Hematopoietic multipotent progenitor cell (in vitro differentiated cells): ENCODE measurements at places on chromosomes 4 and X. TPM values are rescaled to one million over a fixed set of nuclear protein-coding genes. Genes with fewer than 3 reads are reported as not detected.

GRCh38 chr4:155609455-155610059, 57.1 kb upstream of the GUCY1A1 start:
- DNase-seq = no peak

GRCh38 chrX:118100091-118100490, 16.5 kb downstream of the KLHL13 start:
- no peak for DNase-seq

GRCh38 chr4:69907151-69907550, 23.7 kb upstream of the CSN1S1 start:
- DNase-seq = no peak

DMRTC1B gene
- total RNA-seq = 0.27 TPM

GRCh38 chr4:68907788-68908700, 43.6 kb downstream of the UGT2A3 start:
- no peak for DNase-seq

GRCh38 chr4:165707128-165707527, 165.9 kb upstream of the TLL1 start:
- DNase-seq = no peak

DNA sequence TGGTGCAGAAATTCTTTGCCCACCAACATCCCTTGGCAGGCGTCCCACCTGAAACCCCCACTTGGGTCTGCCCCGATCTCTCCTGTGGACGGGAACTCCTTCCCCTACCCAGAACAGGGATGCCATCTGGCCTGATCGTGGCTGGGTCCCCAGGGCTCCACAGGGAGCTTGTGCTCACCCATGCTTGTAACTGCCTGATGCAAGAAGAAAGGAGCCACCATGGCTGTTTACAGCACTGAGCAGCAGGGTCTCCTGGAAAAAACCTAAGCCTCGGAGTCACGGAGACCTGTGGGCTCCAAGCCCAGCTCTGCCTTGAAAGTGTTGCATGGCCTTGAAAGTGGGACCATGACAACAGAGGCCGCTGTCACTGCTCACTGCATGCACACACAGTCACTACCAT, 101.5 kb upstream of the AFAP1 start:
- DNase-seq = no peak

DNA sequence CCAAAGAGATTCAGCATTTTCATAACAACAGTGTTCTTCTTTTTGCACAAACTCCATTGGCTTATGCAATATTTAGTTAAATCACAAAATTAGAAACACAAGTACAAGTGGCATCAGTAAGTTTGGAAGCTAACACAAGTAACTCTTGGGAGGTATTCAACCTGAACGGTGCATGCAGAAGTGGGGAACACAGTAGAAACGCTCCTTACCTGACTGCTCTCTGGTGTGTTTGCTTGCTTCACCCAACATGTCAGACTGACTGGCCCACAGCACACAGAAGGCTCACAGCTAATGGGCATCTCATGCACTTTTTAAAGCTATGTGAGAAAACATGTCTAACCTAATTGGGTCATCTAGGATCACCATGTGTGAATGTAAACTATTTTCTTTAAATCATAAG, 133.6 kb downstream of the MAGEB17 start:
- DNase-seq = no peak

GRCh38 chrX:155068165-155068564, 2.8 kb downstream of the CMC4 start:
- DNase-seq = no peak

DNA sequence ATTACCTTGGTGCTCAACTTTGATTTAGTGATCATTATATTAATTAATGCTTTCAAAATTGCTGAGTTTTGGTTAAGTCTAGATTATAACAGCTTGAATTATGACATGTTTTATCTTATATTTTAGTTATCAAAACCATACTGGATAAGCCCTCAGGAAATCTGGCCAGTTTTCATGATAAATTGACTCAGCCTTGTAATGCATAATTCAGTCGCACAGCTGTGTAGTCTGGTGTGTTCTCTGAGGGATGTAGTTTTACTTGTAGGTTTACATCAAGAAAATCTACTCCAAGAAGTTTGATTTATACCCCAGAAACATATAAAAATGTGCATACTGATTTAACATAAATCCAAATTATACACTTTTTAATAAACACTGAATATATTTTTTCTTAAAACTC, 477.5 kb downstream of the SPRY1 start:
- no peak for DNase-seq

DNA sequence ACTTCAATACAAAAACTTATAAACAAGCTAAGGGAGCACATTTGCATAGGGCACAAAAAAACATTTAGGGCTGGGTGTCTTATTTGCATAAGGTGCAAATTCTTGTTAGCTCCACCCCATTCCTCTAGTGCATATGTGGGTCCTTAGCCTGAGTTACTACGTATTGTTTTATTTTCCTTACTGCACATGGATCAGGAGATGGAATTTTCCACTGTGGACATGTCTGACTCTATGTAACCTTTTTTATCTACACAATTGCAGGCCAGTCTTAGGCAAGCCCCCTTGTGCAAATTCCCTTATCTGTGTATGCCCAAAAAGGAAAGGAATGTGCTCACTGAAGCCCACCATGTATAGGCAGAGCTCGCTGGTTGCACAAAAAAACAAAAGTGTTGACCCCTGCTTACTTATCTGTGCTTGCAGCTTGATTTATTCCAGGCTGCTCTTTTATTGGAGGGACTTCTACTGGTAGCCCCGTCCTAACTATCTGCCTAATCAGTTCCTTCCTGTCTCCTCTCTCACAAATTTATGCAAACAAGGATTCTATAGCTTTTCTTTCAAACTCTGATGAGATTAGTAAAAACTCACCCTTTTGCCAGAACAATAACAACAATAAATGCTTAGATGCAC, 359.0 kb upstream of the MAGEB16 start:
- DNase-seq = no peak

- DNase-seq = no peak
Measured at GRCh38 chr4:141348573-141348972, 127.9 kb downstream of the ZNF330 start.

DNA sequence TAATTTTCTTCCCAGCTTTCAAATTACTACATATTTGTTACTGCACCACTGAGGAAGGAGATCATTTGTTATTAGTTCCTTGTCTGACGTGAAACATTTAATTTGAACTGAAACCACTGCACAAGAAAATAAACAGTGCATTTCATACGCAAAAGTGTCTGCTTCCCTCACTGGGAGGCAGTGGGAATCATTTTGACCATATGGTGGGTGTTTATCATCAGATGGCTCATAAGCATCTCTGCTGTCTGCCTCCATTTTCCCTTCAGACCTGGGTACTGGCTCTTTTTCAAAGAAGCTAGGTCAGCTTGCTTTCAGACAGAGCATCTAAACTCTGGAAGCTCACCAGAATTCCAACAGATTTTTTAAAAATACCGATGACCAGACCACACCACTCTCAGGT, 135.2 kb downstream of the PCDH19 start:
- no peak for DNase-seq

GRCh38 chr4:6264225-6264540, 5.5 kb upstream of the WFS1 start:
- peak; percentile 59 for DNase-seq

HS6ST2 gene
- total RNA-seq = under 0.01 TPM

DNA sequence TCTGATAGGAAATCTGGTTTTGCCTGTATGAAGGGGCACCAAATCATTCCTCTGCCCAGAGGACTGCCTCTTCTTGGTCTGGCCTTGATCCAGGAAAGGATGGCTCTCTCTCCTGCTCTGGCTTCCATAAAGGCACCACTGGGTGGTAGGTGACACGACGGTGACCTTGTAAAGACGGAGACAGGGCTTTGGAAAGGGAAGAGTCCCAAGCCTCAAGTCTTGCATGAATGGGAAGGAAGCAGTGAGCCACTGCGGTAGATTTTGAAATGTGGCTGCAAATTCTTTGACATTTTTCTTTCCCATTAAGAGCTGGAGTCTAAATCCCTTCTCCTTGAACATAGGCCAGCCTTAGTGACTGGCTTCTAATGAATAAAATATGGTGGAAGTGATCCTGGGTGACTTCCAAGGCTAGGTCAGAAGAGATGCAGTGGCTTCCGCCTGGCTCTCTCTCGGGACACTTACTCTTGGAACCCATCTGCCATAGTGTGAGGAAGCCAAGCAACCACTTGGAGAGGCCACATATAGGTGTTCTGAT, 347.4 kb downstream of the BCOR start:
- DNase-seq = no peak

GRCh38 chr4:151993521-151993920, 232.7 kb upstream of the GATB start:
- DNase-seq = no peak

DNA sequence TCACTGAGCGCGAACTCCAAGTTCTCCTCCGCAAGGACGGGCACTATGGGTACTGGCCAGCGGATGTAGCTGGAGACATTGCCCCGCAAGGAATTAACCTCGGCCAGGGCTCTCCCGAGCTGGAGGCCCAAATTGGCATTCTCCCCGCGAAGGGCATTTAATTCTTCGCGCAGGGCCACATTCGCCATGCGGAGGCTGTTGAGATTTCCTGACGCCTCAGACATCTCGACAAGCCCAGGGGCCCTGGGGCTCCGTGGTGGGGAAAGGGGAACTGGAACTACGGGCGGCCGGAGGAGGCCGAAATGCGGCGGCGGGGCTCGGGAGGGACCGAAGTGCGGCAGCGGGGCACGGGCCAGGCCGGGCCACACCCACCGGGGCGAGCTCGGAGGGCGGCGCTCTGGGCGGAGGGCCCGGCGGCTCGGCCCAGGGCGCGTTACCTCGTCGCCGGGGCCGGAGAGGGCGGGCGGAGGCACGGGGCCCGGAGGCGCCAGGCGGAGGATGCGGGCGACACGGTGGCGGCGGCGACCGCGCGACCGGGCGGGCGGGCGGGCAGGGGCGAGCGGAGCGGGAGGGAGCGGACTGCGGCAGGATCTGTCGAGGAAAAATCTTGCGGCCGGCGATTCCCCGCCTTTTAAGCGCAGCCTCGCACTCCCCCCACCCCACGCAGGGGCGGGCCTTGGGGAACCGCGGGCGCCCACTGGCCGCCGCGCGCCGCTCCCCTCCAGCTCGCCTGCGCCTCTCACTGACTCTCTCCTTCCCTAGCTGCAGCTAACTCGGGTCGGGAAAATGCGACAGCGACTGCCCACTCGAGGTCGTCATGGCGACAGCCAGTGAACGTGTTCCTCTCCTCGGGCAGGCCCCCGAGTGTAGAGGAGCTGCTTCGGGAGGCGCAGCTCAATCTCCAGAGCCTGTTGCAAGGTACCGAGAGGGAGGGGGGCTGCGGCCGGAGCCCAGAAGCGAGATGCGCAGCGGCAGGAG, at the start of gene RTL5:
Gene RTL5, minus strand, starts transcription at position 599 of the 978 bp plus-strand sequence.
- peak; percentile 66 for DNase-seq

GRCh38 chr4:68359508-68359907, 9.6 kb upstream of the YTHDC1 start:
- no peak for DNase-seq

NAP1L2 gene
- 2.4 TPM for total RNA-seq

MRPS18C gene
- 7.3 TPM for total RNA-seq

ARAP2 gene
- 11.0 TPM for total RNA-seq

DNA sequence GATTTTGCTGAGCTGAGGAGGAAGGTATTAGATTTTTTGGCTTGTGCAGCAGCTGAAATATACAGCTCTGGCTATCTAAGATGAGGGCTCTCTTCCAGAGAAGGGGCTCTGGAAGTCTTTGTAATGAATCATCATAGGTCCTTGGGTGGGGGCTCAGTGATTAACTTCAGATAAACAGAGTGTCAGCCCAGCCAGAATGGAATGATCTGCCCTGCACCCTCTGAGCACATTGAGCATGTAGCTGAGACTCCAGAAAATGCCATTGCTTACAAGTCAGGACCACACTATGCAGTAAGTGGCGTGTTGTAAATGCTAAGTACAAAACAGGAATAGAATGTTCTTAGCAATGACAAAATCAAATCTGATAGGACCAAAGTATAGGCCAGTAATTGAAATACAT, 836.0 kb downstream of the PDHA2 start:
- no peak for DNase-seq

ZNF182 gene
- total RNA-seq = 2.2 TPM

TEX11 gene
- not detected for total RNA-seq

TLR6 gene
- total RNA-seq = 4.3 TPM

TDO2 gene
- total RNA-seq = not detected

- DNase-seq = no peak
Measured at GRCh38 chr4:128249787-128250668, 37.6 kb downstream of the PGRMC2 start.

DNA sequence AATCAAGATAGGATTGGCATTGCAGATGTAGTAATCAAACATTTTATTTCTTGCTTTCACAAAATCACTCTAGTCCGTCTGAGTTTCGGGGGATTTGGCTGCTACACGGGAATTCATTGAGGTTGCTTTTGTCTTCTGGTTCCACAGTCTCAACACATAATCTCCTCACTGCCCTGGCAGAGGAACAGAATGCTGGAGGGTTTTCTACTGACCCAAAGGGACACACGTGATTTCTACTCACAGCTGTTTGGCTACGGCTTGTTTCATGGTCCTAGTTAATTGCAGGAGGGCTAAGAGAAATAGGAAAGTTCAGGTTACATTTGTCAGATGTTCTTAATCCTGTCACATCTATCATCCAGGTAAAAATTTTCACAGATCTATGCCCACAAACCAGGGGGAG, 1811.6 kb downstream of the ARAP2 start:
- DNase-seq = no peak
